ENCODE measurements at places on chromosomes 7 and 10.

GRCh38 chr10:55630491-55631056 is 730.5 kb downstream of the ZWINT start:
- DNase-seq, result no peak

DNA sequence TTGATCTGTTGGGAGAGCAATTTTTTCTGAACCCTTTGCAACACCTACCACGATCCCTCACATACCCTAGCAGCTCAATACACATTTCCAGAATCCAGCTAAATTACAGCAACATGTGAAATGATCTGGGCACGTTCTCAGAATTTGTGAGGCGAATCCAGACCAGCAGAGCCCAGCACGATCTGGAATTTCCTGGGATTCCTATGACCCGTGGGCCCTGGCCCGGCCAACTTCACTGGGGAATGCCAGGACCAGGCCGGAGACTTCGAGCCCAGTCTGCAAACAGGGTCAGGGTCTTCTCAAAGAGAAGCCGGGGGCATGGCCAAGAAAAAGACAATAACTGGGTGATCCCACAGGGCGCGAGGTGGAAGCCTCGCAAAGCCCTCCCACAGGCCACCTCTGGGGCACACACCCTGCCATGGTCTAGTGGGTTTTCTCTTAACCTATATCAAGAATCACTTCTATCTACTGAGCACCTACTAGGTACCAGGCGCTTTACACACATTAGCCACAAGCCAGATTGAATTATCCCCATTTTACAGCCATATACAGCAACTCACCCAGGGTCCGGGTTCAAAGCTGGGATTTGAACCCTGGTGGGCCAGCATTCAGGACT is 33.8 kb downstream of the FAM53B start:
- DNase-seq, result no peak

DNA sequence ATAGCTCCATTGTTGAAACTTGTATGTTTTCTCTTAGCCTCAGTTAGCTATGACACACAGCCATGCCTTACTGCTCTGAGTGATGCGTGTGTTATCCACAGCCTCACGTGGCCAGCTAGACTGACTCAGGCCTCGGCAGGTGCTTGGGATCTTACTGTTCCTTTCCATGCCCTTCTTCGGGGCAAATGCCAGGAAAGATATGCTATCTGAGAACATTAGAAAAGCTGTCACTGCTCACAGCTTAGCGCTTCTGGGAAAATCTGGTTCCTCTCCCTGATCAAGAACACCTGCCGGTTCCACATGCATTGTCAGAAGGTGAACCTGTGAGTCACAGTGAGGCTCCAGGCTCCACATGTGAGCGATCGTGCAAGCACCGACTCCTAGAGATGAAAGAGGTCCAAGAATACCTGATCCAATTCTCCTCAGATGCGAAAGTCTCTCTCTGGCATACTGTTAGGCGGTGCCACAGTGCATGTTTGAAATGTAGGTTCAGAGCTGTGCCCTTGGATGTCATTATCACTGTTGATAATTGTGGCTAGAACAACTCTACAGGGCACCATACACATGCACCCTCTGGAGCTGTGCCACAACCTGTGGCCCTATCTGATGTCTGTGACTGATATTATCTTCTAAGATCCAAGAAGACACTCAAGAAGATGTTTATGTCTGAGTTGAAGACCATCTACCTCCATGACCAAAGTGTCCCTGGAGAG is 247.8 kb upstream of the IGFBP3 start:
- peak; percentile 56 for DNase-seq

DNA sequence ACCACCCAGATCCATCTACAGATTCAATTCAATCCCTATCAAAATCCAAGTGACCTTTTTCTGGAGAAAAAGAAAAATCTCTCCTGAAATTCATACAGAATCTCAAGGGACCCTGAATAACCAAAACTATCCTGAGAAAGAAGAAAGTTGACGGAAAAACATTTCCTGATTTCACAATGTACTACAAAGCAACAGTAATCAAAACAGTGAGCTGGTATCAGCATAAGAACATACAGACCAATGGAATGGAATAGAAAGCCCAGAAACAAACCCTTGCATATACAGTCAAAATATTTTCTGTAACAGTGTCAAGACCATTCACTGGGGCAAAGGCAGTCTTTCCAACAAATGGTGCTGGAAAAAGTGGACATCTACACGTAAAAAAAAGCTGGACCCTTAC is 89.9 kb downstream of the JMJD1C start:
- peak; percentile 4 for DNase-seq

- DNase-seq, result no peak
These were observed 13.9 kb upstream of the DNAAF5 start for GRCh38 chr7:712381-713138.

GRCh38 chr10:112589081-112589480 is 142.1 kb downstream of the VTI1A start:
- no peak for DNase-seq

- no peak for DNase-seq
These were observed 2.1 kb downstream of the CNNM1 start for GRCh38 chr10:99331207-99331803.

GRCh38 chr7:69411018-69411417 is 187.3 kb upstream of the AUTS2 start:
- no peak for DNase-seq

DNA sequence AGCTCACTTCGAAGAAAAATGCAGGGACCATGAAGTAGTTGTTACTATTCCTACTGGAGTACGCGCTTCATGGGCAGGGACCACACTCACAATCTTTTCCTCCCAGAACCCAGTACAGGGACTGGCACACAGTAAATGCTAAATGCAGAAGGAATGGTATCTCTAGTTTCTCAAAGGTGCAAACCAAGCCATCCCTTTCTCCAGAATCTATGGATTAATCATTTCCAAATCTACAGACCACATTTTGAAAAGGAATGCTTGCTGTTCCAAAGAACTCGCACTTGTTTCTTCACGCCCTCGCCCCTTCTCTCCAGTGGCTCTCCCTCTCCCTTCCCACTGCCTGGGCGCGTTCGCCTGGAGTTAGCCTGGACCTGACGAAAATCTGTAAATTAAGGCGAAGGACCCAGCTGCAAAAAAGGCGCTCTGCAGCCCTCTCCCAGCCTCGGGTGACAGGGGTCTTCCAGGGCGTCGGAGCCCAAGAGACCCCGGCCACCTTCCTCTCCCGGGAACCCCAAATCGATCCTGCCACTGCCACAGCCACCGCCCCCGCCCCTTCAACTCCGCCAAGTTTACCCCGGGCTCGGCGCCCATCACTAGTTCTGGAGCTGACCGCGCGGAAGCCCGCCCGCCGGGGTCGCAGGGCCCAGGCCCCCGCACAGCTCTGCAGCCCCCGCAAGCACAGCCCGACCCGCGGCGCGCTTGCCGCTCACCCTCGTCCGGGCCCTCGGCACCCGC is 527 bp downstream of the PDIA4 start:
- DNase-seq, result no peak

DNA sequence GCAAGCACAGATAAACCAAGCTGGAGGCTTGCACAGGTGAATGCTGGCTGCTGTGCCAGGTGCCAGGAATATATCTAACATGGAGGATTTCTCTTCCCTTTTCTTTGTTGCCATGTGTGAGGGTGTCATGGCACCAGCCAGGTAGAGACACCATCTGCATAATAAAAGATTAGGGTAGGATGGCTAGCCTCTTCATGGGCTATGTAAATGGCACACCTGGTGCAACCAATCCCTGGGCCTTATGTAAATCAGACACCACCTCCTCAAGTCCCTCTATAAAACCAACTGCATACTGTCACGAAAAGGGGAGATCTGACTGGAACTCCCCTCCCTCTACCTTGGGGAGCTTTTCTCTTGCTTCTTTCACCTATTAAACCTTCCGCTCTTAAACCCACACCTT is 322.5 kb upstream of the POM121L12 start:
- no peak for DNase-seq
